ENCODE measurements at places on chromosomes 4 and X.

DNA sequence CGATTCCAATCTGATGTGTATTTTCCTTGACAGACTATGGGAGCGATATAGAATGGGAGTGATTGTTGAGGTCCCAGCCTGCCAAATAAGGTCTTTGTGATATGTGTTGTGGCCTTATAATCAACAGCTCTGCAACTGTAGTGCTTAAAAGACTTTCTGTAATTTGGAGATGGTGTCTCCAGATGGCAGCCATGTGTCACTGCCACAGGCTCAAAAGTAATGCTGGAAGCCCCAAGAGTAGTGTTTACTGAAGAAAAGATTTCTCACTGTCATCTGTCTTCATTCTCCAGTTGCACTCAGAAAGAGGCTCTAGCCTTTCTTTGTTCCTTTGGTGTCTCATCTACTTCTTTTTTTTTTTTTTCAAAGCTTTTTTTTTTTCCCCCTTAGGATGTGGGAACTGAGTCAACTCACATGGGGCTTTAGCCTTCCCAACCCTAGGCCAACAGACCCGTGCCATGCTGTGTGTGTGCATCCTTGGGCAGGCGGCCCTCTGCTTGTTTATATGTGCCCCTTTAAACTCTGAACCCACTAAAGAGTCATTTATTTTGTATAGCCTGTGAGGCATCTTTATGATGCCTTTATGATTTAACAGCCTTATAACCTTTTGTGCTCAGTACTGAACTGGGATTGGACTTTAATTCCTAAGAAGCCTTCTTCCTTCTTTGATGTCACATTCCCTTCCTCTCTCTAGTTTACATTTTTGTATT is 15.6 kb downstream of the SRPX2 start:
- no peak for DNase-seq

GRCh38 chrX:9433596-9433995 is 31.3 kb upstream of the TBL1X start:
- DNase-seq: no peak

- DNase-seq: no peak
Observed at GRCh38 chr4:20042769-20043168, 208.9 kb upstream of the SLIT2 start.

DNA sequence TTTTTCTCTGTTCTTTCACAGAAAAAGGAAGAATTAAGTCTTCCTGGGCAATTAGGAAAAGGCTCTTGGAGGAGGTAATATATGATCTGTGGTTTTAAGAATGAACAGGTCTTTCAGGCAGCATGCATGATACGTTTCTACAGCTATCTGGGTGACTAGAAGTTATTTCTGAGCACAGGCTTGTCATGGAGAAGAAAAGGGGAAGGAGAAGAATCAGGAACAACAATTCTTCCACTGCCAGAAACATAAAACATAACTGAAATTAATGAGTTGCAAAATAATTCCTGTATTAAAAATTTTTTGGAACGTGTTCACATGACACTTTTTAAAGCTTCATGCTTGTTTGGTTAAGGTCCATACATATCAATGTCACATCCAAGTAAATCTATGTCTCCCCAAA is 17.7 kb upstream of the STIM2 start:
- no peak for DNase-seq

GRCh38 chr4:142274137-142274536 is 572.0 kb downstream of the INPP4B start:
- DNase-seq: no peak

- no peak for DNase-seq
Observed at GRCh38 chrX:72492499-72492898, 80.1 kb downstream of the HDAC8 start.

GRCh38 chr4:182895791-182896292 is 21.3 kb downstream of the DCTD start:
- DNase-seq: no peak

- DNase-seq: no peak
Observed at GRCh38 chr4:152112887-152113286, 352.1 kb upstream of the GATB start.

GRCh38 chr4:36054694-36055422 is 189.5 kb downstream of the ARAP2 start:
- DNase-seq: no peak

GRCh38 chr4:86894455-86894854 is 2.2 kb upstream of the C4orf36 start:
- DNase-seq: no peak

GRCh38 chrX:153722704-153723350 is 1.4 kb downstream of the BCAP31 start:
- no peak for DNase-seq

GRCh38 chr4:142040043-142040442 is 403.7 kb downstream of the IL15 start:
- no peak for DNase-seq

DNA sequence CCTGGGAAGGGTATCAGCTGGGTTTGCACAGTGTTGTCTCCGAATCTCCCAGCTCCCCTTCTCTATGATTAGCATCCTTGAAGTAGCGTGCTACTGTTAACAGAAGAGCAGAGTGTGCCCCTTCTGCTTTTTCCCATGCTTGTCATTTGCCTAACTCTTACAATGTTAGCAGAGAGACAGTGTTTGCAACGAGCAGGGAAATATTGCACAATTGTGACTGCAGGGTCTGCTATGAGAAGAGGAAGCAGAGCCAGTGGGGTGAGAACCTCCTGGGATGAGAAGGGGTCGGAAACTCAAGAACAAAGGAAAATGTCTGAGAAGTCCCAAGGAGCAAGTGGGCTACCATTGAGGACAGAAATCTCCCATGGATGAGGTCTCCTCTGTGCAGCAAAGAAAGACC is 7.8 kb upstream of the CHRNA9 start:
- DNase-seq: no peak

DNA sequence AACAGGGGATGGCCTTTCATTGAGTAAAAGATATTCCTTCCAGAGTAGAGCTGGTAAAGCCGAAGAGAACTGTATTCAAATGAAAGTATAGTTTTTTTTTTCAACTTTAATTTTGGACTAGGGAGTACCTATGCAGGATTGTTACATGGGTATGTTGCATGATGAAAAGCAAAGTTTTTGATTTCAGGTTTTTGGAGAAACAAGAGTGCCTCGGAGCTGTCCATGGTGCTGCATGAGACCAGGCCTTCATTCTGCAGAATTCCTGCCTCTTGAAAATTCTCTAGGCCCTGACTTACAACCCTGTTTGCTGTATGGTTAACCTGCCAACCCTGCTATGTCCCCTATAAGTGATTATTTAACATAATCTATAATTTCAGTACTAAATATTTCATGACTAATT is 1065.7 kb upstream of the FTHL17 start:
- DNase-seq: peak; percentile 24

DNA sequence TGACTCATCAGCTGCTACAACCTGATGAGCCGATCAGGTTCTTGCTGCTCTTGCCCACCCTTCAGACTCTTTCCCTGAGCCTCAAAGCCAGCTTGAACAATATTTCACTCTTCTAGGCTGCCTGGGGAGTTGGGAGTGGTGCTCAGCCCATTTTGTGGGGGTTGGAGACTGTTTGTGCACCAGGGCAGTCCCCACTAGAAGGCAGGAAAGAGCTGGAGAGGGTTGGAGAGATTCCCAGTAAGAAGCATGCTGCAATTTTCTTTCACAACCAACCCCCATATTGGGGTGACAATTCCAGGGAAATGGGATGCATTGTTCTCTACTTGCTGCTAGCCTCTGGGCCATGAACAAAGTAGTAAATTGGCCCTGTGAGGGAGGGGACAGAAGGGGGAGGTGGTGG is 44.1 kb downstream of the SLC16A2 start:
- DNase-seq: no peak

DNA sequence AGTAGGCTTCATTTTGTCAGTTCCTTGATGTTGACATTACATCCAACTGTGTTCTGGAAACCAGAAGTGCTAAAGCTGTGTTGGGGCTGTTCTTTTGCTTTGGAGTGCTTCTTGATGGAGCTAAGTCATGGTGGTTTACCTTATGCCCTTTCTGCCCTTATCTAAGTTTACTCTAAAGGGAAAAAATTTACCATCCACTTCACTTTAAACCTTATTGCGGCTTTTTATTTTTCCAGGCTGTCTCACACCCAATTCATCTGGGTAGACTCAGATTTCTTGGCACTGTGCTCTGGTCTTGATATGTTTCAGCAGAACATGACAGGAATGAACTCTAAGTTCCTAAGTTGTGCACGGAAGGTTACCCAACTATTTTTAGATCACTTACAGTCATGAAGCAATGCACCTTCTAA is 104.7 kb upstream of the TTC29 start:
- no peak for DNase-seq

- no peak for DNase-seq
Observed at GRCh38 chr4:166499820-166500219, 626.8 kb downstream of the TLL1 start.

- no peak for DNase-seq
Observed at GRCh38 chr4:103493450-103494159, 226.2 kb downstream of the TACR3 start.

- no peak for DNase-seq
Observed at GRCh38 chr4:169060391-169061091, 50.5 kb upstream of the CBR4 start.

GRCh38 chrX:132716006-132716405 is 227.2 kb upstream of the MBNL3 start:
- DNase-seq: no peak

DNA sequence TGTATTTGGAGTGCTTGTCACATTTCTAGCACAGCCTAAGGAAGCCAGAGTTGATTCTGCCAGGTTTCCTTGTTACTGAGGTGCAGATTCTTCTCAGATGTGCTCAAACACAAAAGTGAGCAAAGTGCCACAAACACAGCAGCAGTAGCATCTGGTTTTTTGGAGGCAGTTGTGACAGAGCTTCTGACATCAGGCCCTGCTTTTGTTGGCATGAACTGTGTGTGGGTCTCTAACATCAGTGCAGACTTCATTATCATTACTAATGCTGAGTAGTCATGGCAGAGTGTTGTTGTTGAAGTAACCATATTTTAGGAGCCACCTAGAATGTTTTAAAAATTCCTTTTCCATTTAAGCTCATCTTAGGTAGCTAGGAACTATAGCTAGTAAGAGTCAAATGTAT is 656.6 kb downstream of the ANKRD50 start:
- no peak for DNase-seq

GRCh38 chr4:42570221-42570620 is 86.7 kb downstream of the ATP8A1 start:
- DNase-seq: peak; percentile 32

DNA sequence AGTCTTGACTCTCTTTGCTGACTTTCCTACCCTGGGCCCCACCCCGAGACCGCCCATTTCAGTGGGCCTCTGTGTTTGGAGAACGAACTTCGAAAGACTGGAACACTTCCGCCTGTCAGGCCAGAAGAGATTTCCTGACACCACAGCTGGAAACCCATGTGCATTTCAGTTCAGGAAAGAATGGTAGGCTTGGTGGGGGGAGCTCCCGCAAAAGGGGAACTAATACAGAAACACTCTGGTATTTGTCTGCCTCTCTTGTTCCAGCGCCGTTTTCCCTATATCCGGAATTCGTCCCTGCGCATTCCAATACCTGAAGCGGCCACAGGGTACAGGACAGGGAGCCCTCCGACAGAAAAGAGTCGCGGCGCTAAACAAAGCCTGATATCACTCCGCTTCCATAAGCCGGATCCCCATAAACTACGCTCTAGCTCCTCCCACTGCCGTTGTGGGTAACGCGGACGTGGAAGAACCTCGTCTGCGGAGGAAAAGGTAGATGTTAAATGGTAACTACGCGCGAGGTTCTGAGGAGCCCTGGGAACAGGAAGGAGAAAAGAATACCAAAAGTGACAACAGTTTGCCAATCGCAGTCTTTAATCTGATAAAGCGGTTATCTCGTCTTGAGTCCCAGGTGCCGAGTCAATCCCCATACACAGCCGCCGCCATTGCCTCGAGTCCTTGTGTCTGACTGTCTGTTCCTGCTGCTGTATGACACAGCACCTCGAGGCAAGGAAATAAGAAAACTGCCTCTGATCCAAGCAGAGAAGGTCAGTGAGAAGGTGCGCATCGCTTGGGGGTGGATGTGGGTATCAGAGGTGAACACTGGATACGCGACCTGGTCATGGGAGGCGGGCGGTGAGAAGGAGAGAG is at the start of gene ARMCX5:
Gene ARMCX5, plus strand, starts transcription at position 432 of the 867 bp plus-strand sequence. CDS start 2,627 bp downstream, outside the sequence.
- DNase-seq: peak; percentile 84

GRCh38 chrX:150517303-150517910 is 51.0 kb upstream of the MTM1 start:
- DNase-seq: no peak

- DNase-seq: no peak
Observed at GRCh38 chr4:159946983-159947615, 844.2 kb downstream of the RAPGEF2 start.

- DNase-seq: no peak
Observed at GRCh38 chrX:13868591-13868990, 51.7 kb upstream of the GPM6B start.

- peak; percentile 63 for DNase-seq
Observed at GRCh38 chr4:162871990-162872389, 294.7 kb downstream of the NAF1 start.

DNA sequence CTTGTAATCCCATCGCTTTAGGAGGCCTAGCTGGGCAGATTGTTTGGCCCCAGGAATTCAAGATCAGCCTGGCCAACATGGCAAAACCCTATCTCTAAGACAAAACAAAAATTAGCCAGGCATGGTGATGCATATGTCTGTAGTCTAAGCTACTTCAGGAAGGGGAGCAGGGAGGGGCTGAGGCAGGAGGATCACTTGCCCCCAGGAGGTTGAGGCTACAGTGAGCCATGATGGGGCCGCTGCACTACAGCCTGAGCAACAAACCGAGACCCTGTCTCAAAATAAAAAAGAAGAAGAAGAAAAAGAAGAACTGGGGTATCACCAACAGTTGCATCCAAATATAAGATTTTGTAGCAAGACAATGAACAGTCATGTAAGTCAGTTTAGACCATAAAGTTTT is 47.3 kb upstream of the NFKB1 start:
- no peak for DNase-seq

DNA sequence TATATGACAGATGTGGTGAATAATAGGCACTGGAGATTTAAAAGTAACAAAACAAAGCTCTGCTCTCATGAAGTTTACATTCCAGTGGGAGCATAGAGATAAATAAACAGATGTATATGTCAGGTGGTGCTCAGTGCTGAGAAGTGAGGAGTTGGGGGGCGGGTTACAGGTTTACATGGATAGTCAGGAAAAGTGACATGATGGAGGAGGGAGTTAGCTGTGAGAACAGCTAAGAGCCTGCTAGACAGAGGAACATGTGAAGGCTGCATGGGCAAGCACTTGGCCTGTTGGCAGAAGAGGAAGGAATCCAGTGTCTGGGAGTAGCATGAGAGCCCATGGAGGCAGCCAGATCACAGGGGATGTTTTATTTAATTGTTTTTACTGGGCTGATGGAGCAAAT is 10.2 kb upstream of the TMEM156 start:
- DNase-seq: no peak

DNA sequence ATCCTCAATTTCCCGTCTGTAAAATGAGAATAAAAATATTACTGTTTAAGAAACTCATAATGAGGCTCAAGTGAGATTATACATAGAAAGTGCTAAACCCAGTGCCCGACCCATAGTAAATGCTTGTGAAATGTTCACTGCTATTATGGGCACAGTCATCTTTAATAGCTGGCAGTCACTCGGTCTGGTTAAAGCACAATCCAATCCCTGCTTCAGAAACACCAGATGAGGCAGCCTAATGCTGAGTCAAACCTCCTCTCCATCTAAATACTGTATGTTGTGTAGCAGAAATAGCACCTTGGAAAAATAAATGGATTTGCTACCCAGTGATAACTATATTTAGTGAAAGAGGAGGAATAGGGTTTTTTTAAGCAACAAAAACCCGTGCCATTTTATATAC is 14.5 kb downstream of the EVC2 start:
- no peak for DNase-seq

- DNase-seq: peak; percentile 52
Observed at GRCh38 chrX:41922431-41923151, 763 bp downstream of the CASK start.

GRCh38 chr4:70703619-70704214 is 15.4 kb downstream of the UTP3 start:
- DNase-seq: no peak

All from right hindlimb (tissue), 1 donor.